Lower lobe of right lung (tissue), 2 donors: ENCODE measurements at places on chromosomes 11 and 22. TPM values are rescaled to one million over a fixed set of nuclear protein-coding genes. Genes with fewer than 3 reads are reported as not detected.

SLC25A18 gene
- total RNA-seq: 0.50 TPM

GRCh38 chr11:105468154-105468553 lies 141.7 kb upstream of the GRIA4 start:
- DNase-seq: no peak

ARRB1 gene
- total RNA-seq: 187 TPM

HBG2 gene
- total RNA-seq: 0.89 TPM

DNA sequence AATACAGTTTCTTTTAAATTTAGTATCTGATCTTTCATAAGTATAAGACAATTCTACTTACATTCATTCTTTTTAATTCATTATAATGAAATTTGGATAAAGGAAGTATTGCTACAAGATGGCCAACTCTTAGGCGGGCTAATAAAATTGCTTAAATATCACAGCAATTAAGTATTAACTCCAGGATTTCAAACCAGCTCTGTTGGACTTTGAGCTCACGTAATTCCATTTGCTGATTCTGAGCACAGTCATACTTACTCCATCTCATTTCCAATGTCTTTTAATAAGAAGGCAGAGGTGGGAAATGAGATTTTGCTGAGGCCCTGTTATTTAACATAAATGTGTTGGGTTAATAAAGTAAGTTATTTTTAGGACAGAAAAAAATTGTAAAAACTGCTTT lies 748.1 kb downstream of the KCNA4 start:
- no peak for DNase-seq
